NAMALWA (cell line): ENCODE measurements at places on chromosomes 2 and 18.

- no peak for DNase-seq
Measured at GRCh38 chr2:238698072-238698352, 149.9 kb upstream of the TWIST2 start.

DNA sequence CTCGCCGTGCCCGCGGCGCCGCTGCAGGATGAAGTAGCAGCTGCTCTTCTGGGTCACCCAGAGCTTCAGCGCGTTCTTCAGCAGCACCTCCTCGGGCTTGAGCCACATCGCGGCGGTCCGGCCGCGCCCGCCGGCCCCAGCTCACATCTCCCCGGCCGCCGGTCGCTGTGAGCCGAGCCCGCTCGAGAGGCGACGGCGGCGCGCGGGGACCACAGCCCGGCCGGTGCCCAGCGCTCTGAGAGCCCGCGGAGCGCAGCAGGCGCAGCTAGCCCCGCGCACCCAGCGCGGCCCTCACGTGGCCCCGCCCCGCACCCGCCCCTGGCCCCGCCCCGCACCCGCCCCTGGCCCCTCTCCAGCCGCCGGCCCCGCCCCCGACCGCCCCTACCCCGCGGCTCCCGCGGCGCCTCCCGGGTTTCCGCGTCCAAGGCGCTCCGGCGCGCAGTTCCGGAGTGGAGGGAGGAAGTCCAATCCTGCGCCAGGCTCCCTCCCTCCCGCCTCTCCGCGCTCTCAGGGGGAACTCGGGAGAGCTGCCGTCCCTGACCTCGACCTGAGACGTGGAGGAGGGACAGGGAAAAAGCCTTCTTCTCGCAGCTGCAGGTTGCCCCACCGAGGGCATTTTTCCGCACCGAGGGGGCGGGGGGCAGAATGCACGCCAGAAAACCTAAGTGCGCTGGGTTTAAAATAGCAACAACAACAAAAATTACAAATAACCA lies at the start of gene TBC1D8:
TSS of gene TBC1D8 (minus strand) at position 237 of the 713 bp plus-strand sequence. CDS start at position 108, 129 bp downstream.
- DNase-seq = no peak

DNA sequence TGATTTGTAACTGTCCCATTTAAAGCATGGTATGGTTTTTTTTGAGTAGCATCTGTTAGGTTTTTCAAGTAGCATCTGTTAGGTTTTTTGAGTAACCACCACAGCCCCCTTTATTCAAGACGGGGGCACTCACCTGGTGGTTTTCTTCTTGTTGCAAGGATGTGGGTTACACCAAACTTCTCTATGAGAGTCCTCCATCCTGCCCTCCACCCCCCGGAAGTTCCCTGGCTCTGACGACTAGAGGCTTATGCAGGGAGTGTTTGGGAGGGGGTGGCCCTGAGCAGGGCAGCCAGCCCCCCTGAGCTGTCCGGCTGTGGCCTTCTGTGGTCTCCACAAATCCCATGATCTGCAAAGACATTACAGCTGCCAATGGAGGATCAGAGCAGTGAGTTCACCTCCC lies 39.3 kb downstream of the MTCL1 start:
- DNase-seq = peak; percentile 26

DNA sequence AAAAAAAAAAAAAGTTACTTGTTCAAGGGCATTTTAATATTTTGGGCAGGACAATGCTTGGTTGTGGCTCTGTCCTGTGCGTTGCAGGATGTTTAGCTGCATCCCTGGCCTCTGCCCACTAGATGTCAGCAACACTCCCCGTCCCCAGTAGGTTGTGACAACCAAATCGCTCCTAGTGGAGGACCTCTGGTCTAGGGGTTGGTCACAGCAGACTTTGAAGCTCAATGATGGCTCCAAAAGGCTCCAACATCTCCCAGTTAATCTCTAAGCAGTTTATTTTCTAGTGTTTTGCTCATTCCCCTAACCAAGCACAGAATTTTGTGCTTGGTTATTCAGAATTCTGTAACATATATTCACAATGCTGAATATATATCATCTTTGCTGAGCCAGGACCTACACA lies 67.0 kb downstream of the CHRNA1 start:
- DNase-seq = peak; percentile 88

- no peak for DNase-seq
Measured at GRCh38 chr18:3857544-3857943, 407.6 kb downstream of the TGIF1 start.
